ENCODE measurements at places on chromosomes 12 and 14.
A peak's percentile ranks its signal among the peaks of the same experiment; 100 is the strongest.

- no peak for DNase-seq
These were observed 270.1 kb downstream of the DAD1 start for GRCh38 chr14:22318951-22319350.

DNA sequence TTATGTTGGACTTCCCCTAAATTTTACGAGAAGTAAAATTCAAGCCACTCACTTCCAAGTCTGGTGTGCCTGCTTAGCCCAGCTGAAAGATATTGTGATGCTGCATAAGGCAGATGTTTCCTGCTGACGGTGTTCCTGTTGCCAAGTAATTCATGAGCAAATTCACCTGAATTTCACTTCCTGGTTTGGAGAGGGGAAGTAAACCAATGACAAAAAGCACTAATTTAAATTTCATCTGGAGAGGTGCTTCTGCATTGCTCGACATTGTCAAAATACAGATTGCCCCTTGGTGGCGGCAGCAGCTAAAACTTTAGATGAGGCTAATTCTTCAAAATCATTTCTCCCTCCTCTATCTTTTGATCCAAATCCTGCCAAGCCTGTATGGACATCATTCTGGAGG lies 281.1 kb downstream of the AACS start:
- DNase-seq, result no peak

DNA sequence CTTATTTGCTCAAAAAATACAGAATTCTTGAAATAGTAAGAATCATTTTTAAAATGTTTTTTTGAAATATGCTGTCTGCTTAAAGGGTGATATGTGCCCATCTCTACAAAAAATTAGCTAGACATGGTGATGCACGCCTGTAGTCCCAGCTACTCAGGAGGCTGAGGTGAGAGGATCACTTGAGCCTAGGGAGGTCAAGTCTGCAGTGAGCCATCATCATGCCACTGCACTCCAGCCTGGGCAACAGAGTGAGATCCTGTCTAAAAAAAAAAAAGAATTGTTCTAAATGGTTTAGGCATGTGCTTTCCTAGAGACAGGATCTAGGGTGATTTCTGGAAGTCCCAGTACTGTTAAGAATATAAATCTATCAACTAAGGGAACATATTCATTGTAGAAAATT lies 75.6 kb upstream of the HECTD1 start:
- DNase-seq, result no peak

- DNase-seq, result no peak
These were observed 39.3 kb downstream of the RBM19 start for GRCh38 chr12:113926788-113927187.

DNA sequence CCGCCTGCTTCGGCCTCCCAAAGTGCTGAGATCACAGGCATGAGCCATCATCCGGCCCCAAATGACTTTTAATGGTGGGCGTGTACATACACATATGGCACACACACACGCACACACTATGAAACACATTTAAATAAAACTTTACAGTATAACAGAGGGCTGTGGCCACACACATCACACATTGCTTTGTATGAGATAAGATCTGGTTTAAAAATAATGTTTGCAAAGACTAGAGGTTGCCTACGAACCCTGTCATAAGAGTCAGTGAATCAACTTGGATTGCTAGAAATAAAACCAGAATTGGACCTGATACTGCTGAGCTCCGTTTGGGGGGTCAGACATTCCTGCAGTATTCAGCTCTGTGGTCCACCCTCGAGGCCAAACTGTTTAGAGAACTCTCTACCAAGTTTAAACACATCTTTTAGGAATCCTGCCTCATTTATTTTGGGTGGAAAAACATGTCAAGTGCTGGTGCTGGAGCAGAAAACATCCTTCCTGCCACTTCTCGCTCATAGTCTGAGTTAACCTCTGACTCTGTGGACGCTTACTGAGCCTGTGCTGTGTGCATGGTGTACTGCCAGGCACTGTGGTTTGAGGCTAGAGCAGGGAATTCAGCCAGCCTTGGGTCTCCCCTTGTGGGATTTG lies 47.8 kb upstream of the EML1 start:
- DNase-seq, result no peak

DNA sequence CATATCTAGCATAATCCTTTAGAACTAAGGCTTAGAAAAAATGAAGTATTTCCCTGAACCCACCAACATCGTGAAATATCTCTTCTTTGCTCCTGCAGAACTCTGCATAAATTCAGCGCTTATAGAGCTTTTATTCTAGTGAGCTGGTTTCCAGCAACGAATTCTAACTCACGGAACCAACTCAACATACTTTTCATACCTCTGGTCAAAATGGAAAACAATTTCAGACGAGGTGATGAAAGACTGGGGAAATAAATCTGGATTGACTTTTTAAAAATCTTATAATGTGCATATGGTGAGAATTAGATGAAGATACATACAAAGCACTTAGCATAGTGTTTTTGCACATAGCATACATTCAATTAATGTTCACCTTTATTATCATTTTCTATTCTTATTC lies 62.6 kb upstream of the BBS10 start:
- no peak for DNase-seq

- DNase-seq, result no peak
These were observed 720 bp upstream of the FGF6 start for GRCh38 chr12:4446335-4446734.

GRCh38 chr12:68768431-68768939 lies 22.5 kb downstream of the SLC35E3 start:
- DNase-seq, result no peak

- peak; percentile 22 for DNase-seq
These were observed 42.4 kb upstream of the VRK1 start for GRCh38 chr14:96754845-96755184.

DNA sequence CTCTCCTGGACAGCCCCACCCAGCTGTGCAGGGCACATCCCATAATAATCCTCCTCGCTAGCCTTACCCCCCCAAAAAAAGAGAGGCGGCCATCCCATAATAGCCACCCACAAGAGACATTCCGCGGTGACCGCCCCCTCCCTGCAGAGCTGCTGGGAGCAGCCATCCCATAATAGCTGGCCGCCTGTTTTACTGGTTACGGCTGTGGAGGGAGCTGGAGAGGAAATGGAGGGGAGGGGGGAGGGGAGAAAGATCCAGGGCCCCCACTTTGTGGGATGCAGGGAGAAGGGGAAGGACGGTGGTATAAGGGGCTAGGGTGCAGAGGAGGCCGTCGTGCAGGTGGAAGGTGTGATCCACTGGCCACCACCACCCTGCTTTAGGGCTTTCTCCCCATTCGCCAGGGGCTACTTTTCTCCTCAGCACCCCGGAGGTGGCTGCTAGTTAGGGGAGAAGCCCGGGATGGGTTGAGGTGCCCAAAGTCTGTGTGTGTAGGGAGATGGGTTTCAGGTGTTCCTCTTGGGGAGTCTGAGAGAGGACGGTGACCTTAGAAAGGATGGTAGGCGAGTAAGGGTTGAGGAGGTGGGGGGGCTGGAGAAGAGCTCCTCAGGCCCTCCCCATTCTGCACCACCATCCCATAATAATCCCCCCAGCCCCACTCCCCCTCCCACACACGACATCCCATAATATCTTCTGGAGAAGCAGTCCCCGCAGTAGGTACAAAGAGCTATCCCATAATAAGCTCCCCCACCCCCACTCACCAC lies 6.0 kb upstream of the CHD4 start:
- no peak for DNase-seq

DNA sequence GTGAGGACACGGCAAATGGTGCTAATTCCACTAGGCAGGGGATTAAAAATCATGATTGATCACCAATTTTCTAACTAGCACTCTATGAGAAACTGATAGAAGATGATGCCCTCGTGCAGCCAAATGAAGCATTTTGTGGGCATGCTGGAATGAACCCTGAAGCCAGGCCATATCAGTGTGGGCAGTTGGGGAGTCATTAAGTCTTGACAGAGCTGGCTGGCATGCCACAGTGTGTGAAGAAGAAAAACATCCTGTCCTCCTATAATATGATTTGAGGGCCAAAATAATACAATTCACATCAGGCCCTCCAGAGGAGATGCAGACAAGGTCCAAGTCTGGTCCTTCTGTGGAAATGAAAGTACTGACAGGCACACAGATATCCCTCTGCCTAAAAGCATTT lies 107.1 kb downstream of the TMTC1 start:
- DNase-seq, result no peak

DNA sequence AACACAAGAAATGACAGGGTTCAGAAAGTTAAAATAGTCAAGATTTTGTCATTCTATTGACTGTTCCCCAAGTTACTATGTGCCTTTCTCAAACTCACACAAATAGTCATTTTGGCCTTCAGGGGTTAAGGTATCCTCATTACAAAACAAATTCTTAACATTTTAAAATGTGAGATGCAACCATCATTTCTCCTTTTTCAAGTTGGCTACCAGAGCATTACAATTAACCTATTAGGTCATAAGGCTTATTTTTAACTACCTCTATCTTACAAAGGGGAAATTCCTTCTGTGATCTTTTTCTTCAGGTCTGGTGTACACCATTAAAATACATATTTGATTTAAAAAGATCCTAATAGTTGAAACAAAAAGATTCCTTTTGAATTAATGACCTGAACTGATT lies 61.2 kb downstream of the SLC38A1 start:
- DNase-seq, result no peak

- no peak for DNase-seq
These were observed 37.7 kb downstream of the TSPAN19 start for GRCh38 chr12:84998341-84998740.

- no peak for DNase-seq
These were observed 9.1 kb upstream of the LDHB start for GRCh38 chr12:21666722-21667121.

- no peak for DNase-seq
These were observed 89.6 kb downstream of the SCARB1 start for GRCh38 chr12:124774054-124774461.

DNA sequence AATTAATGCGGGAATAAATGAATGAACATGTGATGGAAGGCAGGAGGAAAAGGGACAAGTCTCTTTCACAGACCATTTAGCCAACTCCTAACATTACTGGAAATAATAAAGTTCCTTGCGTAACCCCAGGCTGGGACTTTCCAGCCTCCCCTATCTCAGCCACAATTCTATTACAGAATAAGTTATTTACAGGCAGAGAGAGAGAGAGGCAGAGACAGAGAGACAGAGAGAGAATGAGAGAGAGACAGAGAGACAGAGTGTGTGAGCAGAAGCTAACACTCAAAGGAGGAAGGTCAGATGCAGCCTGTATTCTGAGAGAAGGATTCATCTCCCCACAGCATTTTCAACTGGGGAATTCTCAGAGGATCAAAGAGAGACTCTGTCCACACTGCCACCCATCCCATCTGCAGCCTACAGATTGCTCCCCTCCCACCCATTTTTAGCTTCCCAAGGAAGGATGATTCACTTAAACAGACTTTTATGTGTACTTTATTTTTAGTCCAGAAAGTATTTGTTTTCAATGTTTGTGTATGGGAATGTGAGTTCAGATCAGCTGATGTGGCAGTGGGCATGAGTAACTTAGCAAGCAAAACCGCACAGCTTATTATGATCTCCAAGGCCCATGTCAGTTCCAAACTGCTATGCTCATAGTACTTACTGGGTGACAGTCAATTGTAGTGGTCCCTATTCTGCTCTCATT lies 165.7 kb downstream of the CAND1 start:
- no peak for DNase-seq

GRCh38 chr12:89977405-89978085 lies 268.9 kb upstream of the ATP2B1 start:
- DNase-seq, result no peak

- DNase-seq, result no peak
These were observed at the start of gene GPR65 for GRCh38 chr14:88005050-88005481. Gene GPR65 (plus strand): TSS chr14:88005135. CDS start chr14:88010848, 5,713 bp downstream.

DNA sequence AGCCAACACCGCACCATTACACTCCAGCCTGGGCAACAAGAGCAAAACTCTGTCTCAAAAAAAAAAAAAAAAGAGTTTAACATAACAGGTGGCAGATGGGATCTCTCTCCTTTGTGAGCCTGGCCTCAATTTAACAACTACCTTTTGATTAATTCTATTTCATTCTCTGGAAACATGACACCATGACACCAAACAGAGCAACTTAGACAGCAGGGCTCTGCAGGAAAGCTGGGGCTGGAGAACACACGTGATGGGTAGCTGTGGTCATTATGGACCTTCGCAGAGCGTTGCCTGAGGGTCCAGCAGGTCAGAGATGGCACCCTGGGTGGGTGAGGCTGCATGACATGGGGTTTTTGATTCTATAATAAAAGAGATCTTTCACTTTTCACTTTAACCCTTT lies 1.7 kb upstream of the DGLUCY start:
- DNase-seq, result no peak

DNA sequence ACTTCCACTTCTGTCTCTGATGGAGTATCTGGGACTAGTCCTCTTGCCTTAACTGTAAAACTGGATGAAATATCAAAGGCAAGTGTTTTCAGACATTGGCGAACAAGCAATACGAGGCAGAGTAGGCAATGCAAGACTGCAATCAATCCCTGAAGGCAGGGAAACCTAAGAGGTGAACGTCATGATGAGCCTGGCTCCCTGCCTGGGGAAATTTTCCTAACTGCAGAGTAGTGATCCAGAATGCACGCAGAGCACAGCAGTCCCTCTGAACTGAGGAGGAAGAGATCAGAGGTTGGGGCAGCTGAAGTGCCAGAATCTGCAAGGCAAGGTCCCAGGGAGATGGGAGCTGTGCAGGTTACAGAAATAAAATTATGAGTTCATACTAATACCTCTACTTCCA lies 18.5 kb downstream of the BHLHE41 start:
- DNase-seq, result no peak

DNA sequence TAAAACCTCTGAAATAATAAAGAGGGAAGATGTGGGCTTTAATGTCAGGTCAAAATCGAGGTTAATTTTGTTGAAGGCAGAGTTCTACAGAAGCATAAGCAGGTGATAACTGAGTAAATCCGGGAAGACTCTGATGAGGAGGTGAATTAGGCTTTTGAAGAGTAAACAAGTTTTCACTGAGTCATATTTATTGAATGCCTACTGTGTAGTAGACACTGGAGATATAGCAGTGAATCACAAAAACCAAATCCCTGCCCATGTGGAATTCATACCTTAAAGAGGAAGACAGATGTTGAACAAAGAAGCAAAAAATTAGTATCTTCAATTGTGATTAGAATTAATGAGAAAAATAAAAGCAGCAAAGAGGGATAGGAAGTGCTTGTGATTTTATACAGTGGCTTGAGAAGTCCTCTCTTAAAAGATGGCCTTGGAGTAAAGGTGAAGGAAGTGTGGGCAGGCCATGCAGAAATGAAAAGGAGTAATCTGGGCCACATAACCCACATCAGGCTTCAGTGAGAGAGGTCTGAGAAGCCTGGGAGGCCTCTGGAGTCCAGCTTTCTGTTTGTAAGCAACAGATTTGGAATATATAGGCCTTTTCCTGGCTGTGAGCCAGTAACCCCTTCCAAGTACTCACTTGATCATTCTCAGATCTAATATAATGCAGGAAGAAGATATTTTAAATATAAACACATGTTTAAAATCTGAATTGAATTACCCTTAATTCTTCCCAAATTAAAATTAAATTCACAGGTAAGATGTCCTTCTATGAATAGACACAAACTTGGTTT lies 46.7 kb downstream of the BHLHE41 start:
- DNase-seq, result no peak

DNA sequence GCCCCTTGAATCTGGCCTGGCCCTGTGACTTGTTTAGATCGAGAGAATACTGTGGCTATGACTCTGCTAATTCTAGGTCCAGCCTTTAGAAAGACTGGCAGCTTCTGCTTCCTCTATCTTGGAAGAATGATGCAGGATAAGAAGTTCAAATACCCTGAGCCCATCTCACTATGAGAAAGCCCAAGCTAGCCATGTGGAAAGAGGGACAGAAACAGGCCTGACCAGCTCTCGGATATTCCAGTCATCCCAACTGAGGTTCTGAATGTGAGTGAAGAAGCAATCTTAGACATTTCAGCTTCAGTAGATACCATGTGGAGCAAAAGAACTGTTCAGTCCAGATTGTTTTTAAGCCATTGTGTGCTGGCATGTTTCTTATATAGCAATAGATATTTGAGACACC lies 17.3 kb upstream of the KRR1 start:
- DNase-seq, result no peak

- DNase-seq, result no peak
These were observed 144.4 kb downstream of the AKAP6 start for GRCh38 chr14:32473464-32473855.

Data from NT2/D1 (cell line).